ENCODE measurements at places on chromosomes 2 and 18.
A peak's percentile ranks its signal among the peaks of the same experiment; 100 is the strongest.

- no peak for DNase-seq
Measured at GRCh38 chr2:2926858-2927175, 450.8 kb downstream of the EIPR1 start.

GRCh38 chr2:127573298-127573697 lies 37.8 kb downstream of the MYO7B start:
- DNase-seq, result no peak

DNA sequence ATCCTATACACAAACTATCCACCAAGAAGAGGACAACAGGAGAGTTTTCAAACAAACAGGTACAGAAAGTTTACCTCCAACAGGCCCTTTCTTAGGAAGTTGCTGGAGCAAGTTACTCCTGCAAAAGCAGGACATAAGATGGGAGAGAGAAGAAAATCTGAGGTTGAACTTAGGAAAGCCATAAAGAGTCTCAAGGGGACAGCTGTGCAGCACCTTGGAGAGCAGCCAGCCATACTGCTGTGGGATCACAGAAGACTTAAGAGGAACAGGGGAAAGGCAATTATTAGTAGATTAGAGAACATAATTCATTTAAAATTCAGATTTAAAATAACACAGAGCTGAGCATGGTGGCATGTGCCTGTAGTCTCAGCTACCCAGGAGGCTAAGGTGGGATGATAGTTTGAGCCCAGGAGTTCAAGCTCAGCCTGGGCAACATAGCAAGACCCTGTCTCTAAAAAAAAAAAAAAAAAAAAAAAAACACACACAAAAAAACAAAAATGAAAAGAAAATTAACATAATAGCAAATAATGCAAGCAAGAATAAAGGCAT lies 148.1 kb upstream of the SIX3 start:
- peak; percentile 12 for DNase-seq

DNA sequence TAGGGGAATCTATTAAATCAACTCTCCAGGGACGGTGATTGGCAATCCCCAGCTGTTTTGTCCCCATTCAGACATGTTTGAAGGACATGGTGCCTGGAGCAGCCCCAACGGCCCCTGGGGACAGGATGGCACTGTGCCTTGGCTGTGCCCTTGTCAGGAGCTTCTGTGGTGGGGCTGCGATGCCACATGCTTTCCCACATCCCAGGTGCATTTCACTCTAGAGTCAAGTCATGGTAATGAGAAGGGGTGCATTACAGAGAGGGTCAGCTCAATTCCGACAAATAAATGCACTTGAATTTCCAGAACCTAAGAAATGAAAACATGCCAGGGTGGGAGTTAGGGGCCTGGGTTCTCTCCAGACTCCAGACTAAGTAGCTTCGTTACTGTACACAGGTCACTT lies 289.4 kb upstream of the PXDN start:
- DNase-seq, result no peak

DNA sequence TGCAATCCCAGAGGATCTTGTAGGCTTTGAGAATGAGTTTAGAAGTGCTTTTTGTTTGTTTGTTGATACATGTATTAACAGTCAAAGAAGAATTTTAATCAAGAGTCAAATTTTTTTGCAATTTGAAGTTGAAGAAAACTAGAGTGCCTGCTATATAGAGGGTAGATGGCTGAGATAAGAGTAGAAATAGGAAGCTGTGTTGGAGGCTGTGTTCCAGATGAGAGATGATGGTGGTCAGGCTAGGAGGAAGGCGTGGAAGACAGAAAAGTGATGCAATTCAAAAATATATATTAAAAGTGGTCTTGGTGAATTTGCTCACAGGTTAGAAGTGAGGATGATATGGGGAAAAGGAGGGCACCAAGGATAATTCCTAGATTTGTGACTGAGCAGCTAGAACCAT lies 978.3 kb downstream of the BCL11A start:
- no peak for DNase-seq

DNA sequence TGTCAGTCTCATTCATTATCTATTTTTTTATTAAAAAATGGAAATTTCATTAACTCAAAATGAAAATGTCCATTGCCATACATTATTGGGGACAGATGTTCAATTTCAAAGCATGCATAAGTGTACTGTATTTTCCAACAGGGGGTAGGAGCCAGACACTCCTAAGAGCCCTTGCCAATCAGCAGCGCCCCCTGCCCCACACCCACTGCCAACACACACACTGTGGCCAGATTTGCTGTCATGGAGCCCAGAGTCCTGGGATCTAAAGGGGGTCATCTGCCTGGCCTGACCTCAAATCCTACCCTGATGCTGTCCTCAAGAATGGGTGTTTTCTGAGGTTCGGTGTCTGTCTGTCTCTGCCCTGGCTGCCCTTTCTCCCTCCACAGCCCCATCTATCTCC lies 162.2 kb upstream of the TWIST2 start:
- DNase-seq, result no peak

GRCh38 chr18:3605954-3606443 lies 156.0 kb downstream of the TGIF1 start:
- DNase-seq, result peak; percentile 78

DNA sequence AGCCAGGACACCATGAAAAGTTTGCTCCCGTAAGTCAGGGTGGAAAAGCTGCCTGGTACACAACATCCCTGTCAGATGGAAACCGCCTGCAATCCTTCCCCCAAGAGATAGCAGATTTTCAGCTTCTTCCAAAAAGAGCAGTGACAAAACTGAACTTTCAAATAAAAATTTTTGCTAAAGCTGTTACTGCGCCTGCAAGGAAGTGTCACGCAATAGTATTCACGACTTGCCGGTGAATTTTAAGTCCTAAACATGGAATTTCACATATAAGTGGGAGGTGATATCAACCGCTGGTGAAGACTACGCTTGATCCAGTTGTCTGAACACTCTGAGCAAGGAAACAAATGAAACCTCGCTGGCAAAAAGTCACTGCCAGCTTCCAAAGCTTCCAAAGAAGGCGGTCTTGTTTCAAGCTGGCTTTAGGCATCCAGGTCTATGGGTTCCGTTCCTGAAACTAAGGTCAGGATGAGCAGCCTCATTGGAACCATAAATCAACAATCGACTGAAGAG lies 2.8 kb downstream of the COL6A3 start:
- no peak for DNase-seq

DNA sequence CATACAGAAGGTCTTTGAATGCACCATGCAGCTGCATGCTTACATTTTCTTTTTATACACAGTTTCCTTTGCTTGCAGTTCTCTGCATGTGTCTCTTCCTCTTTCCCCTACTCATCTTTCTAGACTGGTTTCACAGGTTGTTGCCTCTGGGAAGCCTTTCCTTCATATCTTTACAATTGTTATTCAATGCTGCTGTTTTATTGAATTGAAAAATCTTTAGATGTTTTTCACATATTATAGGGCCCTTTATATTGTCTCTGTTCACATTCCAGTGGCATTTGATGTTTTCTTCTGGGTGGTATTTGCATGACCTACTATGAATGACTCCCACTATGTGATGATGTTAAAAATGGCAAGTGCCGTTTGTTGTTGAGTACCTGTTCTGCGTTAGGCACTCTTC lies 91.1 kb downstream of the DIS3L2 start:
- DNase-seq, result no peak

GRCh38 chr2:71499691-71500090 lies 46.3 kb downstream of the DYSF start:
- no peak for DNase-seq

GRCh38 chr2:29110916-29111535 lies 4.2 kb upstream of the CLIP4 start:
- DNase-seq, result no peak

GRCh38 chr2:83695037-83695436 lies 764.0 kb downstream of the SUCLG1 start:
- no peak for DNase-seq

DNA sequence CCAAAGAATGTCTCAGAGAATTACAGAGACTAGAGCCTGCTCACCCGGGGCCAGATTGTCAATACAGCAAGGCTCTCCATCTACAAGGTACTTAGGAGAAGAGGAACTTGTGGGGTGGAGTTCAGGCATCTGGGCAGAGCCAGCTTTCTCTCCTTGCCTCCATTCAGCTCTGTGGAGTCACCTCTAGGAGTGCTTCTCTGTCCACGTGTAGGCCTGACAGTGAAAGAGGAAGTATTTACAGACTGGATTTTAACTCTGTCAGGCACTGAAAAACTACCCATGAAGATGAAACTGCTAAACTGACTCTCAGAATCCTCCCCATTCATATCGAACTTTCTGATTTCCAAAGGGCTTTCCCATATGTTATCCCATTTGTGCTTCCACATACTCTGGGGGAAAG lies 315.6 kb downstream of the SETBP1 start:
- no peak for DNase-seq

- DNase-seq, result no peak
Measured at GRCh38 chr2:58035352-58035751, 11.3 kb upstream of the VRK2 start.

DNA sequence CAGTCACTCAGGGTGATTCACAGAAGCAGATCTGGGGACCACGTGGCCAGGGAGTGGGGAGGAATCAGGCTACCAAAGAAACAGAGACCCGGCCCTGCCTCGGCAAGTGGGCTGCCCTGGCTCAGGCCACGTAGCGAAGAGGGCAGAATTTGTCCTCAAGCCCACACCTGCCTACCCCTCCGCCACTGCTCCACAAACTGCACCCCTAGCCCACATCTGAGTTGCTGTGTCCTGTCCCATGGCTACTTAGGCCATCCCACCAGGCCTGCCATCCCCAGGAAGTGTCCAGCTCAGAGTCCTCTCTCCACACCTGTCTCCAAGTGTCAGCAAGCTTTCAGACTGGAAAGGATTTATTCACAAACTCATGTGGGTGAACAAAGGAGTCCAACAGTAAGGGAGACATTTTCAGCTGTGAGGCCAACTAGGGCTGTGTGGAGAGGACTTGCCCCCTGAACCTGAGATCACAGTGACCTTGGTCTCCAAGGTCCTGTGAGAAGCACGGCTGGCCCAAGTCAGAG lies 31.7 kb upstream of the ASPRV1 start:
- DNase-seq, result no peak

DNA sequence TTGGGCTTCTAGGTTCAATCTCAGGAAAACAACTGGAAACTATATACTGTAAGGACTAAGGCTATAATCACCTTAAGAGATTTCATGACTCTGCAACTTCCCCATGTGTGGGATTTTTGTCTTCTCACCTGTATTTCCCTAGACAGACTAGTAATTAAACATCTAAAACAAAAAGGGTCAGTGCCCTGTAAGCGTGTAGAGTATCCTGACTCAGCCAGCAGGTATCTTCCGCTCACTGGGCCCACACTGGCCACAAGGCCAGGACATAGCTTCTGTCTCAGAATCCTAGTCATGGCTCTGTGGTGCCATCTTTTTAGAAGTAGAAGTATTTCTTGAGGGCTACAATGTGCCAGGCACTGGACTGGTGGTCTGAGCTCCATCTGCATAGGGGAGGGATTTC lies 28.8 kb upstream of the KCMF1 start:
- no peak for DNase-seq

DNA sequence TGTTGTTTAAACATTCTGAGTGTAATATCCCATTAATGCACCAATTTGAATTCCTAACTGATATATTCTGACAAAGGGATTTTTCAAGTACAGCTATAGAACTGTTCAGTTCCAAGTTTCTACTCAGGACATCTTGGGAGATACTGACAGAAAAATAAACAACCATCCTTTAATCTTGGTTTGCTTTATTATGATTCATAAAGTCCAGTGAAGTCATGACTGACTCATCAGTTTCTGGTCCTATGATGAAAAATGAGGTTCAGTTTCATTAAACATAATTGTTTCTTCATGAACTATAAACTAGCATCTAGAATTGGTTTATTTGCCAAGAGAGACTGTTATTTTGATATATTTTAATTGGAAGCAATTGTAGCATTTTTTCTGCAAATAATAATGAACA lies 896.2 kb downstream of the CCDC85A start:
- DNase-seq, result peak; percentile 1

- DNase-seq, result no peak
Measured at GRCh38 chr2:64000630-64001381, 18.4 kb downstream of the VPS54 start.

DNA sequence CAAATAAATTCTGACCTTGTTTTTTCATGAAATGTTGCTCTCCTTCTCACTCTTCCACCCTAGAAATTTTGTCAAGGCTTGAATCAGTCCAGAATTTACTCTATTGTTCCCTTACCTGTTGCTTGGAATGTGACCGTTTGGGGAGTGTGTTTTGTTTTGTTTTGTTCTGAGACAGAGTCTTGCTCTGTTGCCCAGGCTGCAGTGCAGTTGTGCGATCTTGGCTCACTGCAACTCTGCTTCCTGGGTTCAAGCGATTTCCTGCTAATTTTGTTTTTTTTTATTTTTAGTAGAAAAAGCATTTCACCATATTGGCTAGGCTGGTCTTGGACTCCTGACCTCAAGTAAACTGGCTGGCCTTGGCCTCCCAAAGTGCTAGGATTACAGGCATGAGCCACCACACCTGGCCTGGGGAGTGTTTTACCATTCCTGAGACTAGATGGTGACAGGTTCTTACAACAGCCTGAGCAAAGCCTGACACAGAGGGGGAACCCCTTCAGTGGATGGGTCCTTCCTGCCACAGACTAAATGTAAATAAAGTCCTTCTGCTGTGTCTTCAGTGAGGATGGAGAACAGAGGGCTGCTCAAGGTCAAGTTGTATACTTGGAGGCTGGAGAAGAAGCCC lies 52.0 kb downstream of the HAUS1 start:
- no peak for DNase-seq

- peak; percentile 33 for DNase-seq
Measured at GRCh38 chr18:67117804-67118203, 398.7 kb downstream of the DSEL start.

DNA sequence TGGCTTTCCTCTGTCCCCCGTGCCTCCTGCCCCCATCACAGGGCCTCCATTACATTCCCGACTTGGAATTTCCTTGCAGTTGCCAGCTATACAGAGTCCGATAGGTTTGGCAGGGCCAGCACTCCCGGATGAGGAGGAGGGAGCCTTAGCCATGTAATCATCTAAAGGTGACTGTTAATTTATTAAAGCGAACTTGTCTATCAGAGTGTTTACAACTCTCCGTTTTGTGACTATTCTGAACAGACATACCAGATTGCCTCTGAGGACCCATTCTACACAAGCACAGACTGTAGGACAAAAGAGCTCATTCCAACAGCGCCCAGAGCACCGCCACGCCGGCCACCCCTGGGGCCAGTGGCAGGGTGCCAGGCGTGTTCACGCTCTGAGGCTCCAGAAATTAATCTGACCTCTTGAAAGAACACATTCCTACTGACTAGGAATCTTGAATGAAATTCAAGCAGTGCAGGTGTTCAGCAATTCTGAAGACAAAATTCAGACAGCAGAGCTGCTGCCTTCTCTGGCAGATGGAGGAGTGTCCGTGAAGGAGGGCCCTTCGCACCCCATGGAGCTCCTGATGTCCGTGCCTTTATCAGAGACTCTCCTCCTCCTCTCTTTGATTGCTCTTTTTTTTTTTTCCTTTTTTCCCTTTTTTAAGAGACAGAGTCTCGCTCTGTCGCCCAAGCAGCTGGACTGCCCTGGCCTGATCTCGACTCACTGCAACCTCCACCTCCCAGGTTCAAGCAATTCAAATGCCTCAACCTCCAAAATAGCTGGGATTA lies 58.1 kb upstream of the RALBP1 start:
- DNase-seq, result peak; percentile 82

DNA sequence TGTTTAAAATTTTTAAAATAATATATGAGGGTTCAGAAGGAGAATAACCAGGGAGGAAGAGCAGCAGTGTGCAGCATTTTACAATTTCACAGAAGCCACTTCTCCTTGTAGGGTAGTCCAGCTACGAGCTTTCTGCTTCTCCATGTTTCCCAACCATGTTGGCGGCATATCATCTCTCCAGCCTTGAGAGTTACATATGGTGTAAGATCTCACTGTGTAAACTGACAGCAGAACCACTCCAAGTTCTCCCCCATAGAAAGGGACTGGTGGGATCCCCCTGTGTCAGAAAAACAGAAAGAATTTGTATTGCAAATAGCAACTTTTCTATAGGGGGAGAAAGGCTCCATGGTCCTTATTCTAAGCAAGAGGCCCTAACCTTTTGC lies 266.8 kb upstream of the ACVR2A start:
- DNase-seq, result no peak

Data from fibroblast of skin of right biceps (primary cell).